ENCODE measurements at places on chromosomes 6 and 20.

DNA sequence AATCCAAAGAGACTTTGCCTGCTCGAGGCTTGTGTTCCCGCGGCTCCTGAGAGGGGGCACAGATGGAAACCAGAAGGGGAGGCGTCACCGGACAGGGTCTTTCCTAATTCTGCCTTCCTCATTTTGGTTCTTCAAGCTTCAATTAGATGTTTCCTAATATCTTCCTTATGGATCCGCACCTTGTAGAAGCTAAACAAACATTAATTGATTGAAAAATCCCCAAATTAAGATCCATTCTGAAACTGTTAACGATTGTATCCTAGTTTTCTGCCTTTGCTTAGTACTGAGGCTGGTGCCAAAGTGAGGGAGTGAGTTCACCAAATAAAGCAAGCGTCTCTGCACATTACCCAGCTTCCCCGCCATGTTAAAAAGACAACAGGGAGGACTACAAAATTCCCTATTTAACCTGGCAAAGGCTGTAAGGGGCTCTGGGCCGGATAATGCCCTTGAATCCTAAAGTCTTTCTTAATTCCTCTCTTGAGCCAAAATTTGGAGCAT, 123.2 kb downstream of the GPX5 start:
- no peak for DNase-seq

GRCh38 chr6:128242765-128243403, 277.5 kb downstream of the PTPRK start:
- DNase-seq, result no peak

DNA sequence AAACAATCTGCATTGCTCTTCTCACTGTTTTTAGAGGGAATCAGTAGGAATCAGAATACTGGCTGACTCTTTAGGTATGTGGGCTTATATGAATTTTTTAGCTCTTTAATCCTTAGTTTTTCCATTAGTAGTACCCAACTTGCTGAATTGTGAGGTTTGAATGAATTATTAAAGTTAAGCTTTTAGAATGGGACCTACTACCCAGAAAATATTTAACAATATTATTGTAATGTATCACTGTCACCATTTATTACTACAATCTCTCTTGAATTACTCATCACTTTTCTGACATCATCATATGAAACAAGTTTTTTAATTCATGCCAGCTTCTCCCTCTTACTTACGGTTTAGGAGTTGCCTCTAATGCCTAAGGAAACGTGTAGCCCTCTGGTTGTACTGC, 212.7 kb downstream of the BCKDHB start:
- no peak for DNase-seq

DNA sequence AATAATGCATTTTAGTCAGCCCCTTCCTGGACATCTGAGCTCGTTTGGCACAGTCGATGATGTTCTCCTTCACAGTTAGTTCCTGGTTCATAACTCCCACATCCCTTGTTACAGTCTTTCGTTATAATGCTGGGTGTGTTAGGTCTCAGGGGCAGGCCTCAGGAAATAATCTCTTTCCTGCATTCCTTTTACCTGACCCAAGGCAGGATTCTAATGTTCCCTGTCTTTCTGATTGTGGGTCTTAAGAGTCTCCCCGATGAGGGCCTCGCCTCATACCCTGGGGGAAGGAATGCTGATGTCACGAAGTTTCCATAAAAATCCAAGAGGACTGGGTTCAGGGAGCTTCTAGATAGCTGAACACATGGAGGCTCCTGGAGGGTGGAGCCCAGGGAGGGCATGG, 104.0 kb upstream of the CARMIL1 start:
- DNase-seq, result no peak

- DNase-seq, result no peak
Observed at GRCh38 chr6:18053555-18054445, 66.4 kb upstream of the KIF13A start.

- DNase-seq, result no peak
Observed at GRCh38 chr20:34629342-34629741, 47.5 kb downstream of the PIGU start.

GRCh38 chr6:34638834-34639736, 57.5 kb downstream of the ILRUN start:
- no peak for DNase-seq

DNA sequence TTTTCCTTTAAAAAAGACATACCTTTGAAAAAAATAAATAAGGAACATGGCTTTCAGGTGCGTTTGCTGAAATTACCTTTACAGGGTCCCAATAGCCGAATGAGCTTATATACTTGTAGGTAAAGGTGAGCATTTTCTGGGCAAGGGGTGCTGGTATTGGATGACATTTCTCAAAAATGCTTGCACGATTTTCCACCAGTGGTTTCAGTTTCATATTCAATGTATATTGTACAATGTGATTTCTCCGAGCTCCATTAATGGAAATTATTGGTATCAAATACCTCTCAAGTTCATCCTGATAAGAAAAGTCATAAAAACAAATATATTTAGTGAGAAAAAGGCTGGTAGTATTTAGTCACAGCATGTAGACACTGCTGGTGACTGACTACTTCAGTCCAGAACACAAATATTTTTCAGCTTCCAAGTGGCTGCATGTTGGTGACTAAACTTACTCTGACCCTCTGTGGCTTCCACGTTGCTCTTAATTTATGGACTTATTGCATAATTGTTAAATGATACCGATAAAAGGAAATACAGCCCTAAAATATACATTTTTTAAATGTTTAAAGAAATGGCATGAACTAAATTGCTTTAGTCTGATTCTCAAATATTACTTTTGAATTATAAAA, 32.9 kb upstream of the ZBTB24 start:
- DNase-seq, result no peak

DNA sequence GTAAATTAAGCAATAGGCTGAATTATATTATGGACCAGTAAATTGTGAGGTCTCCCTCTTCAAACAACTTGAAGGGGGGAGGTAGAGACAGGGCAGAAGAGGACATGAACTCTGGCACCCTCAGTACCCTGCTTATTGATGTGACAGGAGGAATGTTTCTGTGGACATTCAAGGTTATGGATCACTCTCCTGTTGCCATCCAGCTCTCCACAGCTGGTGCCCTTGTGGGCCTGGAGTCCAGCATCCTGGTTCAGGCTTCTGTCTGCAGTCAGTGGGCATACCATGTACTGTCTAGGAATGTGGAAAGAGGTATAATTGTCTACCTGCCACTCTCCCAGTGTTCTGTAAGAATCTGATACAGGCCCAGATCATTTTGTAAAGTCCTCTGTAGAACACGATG, 55.6 kb downstream of the FAM120B start:
- no peak for DNase-seq

DNA sequence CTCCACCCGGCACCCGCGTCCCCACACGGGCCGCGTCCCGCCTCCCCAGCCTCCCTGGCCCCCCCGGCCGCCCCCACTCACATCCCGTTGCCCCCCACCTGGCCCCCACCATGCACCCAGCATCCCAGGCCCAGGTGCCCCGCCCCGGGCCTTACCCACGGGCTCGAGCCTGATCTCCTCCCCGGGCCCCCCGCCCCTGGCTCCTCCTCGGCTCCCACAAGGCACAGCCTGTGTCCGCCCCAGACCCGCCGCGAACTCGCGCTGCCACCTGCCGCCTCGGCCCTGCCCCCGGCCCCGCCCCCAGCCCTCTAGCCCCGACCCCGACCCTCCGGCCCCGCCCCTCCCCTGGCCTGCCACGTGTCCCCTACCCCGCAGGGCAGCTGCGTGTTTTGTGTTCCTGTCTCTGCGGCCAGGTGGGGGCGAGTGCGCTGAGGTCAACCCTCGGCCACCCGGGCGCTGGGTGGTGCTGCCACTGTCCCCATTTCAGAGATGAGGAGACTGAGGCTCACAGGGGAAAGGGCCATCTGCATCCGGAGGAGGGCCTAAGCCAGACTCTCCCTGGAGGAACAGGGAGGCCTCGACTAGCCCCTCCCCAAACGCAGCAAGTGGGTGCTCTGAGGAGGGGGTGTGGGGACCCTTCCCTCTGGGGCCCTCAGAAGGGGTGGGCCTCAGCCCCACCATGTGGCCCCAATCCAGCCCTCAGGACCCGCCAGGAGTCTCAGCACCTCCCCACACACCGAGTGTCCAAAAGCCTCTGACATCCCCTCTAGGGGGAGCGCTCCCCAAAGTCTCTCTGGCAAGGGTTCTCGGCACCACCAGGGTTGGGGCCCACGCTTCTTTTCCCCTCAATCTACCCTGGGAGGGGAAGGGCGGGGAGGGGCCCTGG, 99.8 kb downstream of the TAF4 start:
- no peak for DNase-seq

GRCh38 chr6:11493974-11494373, 43.6 kb upstream of the TMEM170B start:
- DNase-seq, result no peak

All from NCI-H1105 (cell line).